ENCODE measurements at places on chromosomes 2 and 18. TPM values are rescaled to one million over a fixed set of nuclear protein-coding genes. Genes with fewer than 3 reads are reported as not detected.

DNA sequence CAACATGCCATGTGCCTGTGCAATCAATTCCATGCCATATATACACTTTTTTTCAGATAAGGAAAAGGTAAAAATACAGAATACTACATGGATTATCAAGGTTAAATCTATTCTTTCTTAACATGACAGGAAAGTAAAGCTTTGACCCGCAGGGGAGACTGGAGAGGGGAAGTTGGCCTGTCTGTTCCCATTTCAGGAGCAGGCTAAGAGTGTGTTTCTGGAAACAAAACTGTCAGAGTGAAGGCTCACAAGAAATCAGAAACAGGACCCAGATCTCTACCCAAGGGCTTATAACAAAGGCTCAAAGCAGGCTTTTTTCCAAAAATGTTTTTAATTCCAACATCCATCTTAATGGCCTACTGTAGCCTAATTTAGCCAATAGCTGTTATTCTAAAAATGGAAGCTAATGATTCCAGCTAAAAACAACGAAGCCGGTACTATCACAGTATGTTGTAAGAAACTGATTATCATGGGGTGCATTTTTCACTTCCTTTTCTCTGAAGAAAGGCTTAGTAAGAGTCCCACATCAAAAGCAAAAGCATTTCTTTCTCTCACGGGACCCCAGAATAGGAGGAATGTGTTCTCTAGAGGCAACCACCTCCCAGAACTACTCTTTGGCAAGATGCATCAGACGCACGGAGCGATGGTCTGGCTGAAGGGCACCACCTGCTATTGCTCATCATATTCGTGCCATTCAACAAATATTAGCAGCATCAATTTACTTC is 41.4 kb downstream of the FECH start:
- no peak for DNase-seq

The SYT4 gene
- total RNA-seq = not detected

DNA sequence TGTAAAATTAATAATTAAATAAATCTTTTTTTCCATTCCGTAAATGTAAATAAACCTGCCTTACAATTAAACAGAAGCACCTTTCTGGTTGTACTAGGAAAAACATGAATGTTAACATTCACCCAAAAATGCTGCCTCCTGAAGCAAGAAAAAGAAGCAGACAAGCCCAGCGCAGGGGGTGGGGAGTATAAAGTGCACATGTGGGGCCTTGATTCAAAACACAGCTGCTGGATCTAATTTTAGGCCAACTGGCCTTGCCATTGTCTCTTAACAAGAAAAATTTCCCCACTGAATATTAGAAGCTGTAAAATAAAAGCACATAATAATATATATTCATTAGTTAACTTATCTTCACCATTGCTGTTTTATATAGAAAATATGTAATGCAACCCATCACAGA is 28.3 kb downstream of the TCF4 start:
- DNase-seq = no peak

GRCh38 chr2:52810460-52810859 is 957.1 kb upstream of the CHAC2 start:
- DNase-seq = no peak

The CHRND gene
- total RNA-seq = not detected

DNA sequence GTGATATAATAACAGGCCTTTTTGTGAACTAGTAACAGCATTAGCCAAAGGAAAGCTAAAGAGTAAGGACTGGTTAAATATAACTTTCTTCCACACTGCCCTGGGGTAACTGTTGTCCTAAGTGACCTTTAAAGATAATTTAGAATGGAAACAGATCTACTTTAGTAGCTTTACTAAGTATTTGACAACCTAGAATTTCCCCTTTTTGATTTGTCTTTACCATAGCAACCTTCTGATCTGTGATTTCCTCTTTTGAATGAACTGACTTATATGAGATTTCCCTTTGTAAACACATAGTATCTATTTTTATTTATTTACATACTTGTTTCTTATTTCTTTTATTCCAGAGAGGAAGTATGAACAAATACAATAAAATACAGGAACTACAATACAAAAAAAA is 10.5 kb upstream of the KLF7 start:
- DNase-seq = no peak

GRCh38 chr2:1186421-1186820 is 226.8 kb upstream of the TPO start:
- no peak for DNase-seq

The FAM228B gene
- total RNA-seq = 23.7 TPM
